ENCODE measurements at places on chromosomes 7 and 10. TPM values are rescaled to one million over a fixed set of nuclear protein-coding genes. Genes with fewer than 3 reads are reported as not detected.

OR6B1 gene
- total RNA-seq: not detected

MKI67 gene
- 0.84 TPM for total RNA-seq

PAPOLB gene
- total RNA-seq: not detected

PRKAR2B gene
- total RNA-seq: 2.5 TPM

PLA2G12B gene
- total RNA-seq: not detected

PKD2L1 gene
- total RNA-seq: not detected

GFRA1 gene
- 8.5 TPM for total RNA-seq

Measured in psoas muscle (tissue), 8 donors.